ENCODE measurements at places on chromosomes 4 and X.
A peak's percentile ranks its signal among the peaks of the same experiment; 100 is the strongest.

DNA sequence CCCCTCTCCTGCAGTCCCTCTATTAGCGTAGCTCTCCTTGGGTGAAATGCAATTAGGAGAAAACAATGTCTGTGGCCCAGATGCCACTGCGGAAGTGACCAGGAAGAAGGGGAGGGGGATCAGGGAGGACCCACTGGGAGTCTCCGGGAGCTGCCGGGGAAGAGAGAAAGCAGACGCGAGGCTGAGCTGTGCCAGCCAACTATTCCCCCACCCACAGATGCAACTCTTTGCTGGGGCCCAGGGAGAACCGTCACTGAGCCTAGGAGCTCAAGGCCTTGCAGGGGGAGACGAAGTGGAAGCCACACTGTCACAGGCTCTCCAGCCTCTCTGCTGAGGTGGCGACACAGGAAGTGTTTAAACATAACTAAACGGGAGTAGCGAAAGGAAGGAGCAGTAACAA, 149.2 kb downstream of the BCOR start:
- DNase-seq = no peak

DNA sequence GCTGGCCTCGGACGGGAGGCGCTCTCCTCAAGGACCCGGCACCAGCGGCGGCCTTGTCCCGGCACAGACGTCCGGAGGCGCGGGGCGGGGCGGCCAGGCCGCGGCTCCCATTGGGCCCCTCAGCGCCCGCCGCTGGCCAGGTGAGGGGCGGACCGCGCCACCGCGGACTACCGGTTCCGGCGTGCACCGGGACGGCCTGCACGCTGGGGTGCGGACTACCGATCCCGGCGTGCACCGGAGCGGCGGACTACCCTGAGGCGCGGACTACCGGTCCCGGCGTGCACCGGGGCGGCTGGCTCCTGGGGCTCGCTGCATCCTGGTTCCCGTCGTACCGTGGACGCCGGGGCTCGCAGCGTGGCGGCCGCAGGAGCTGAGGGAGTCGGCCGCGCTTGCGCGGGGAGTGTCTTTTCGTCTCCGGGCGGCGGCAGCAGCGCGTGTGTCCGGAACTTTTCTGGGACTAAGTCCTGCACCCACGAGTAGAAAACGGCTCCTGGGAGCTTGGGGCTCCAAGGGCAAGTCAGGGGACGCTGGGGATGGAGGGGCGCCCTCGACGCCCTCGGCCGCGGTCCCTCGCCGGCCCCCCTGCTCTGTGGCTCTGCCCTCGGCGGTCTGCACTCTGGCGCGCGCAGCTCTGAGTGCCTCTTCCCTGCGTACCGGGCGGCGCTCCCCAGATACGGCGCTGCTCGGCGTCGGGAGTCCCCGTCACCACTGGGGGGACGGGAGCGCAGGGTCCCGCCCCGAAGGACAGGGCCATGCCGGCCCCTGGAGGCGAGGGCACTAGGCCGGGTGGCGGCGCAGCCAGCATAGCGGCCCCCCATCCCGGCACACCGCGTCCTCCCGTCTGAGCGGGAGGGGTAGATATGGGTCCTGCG, at the start of gene LETM1:
TSS of gene LETM1 (minus strand) at position 86 of the 872 bp plus-strand sequence. CDS start 206 bp downstream, outside the sequence.
- DNase-seq = peak; percentile 88

DNA sequence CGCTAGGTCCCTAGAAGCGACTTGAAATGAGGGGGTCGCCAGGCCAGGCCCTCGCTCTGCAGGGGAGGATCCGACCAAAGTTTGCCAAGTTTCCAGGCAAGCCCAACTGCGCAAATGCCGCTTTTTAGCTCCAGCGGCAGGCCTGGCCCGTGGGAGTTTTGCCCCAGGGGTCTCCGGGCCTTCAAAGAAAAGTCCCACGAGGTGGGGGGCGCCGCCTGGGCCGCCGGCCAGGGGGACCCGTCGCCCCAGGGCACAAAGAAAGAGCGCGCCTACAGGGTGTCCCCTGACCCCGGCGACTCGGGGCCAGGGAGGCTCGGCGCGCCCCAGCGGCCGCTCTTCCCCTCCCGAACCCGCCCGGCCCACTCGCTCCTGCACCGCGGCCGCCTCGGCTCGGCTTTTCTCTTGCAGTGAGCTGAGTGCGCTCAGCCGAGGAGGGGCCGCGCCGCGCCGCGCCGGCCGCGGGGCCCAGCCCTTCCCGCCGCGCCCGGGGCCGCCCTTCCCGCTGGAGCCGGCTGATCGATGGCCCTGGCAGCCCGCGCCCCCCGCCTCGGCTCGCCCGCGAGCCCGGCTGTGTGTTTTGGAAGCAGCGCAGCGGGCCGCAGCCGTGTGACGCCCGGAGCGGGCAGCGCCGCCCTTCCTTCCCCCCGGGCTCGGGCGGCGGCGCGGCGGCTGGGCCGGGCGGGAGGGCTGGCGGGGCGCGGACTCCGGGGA, 754 bp upstream of the KLF3 start:
- no peak for DNase-seq

- DNase-seq = no peak
Observed at GRCh38 chr4:148091896-148092295, 350.3 kb downstream of the NR3C2 start.

GRCh38 chr4:155889031-155889793, 14.3 kb upstream of the TDO2 start:
- DNase-seq = no peak

DNA sequence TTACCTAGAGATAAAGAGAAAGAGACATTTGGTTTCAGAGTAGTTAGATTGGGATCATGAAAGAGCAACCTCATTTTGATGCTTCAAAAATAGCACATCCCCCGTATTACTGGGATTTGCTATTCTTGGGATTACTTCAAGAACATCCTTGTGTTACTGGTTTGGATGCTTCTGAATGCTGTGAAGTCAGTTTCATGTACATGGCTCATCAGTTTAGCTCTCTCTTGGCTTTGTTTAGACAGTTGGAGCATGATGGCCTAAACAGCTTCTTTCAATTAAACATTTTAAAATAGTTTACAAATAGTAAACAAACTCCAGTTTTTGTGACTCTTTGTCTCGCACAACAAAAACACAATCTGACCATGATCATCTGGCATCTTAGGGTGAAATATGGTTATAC, 23.9 kb downstream of the HTT start:
- no peak for DNase-seq

- DNase-seq = no peak
Observed at GRCh38 chrX:130378024-130378669, 7.3 kb downstream of the GPR119 start.

GRCh38 chr4:56840559-56840958, 19.1 kb upstream of the SPINK2 start:
- DNase-seq = no peak

GRCh38 chr4:41067369-41067768, 147.0 kb downstream of the APBB2 start:
- DNase-seq = no peak

DNA sequence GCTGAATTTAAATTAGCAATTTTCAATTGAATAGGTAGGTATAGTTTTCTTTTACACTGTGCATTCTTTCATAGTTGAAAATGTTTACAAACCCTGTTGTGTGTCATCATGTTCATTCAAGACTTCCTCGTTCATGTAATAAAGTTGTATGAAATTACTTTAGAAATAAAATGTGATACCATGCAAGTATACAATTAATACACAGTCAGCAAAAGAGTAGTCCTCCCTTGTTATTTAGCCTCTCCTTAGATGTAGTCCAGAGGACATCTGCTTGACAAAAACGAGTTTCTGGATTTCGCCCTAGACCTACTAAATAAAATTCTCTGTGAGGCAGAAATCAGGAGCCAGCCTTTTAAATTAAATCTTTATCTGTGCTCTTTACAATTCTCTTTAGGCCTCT, 231.6 kb downstream of the CXXC4 start:
- DNase-seq = no peak

- no peak for DNase-seq
Observed at GRCh38 chrX:3177851-3178250, 136.6 kb downstream of the ARSF start.

DNA sequence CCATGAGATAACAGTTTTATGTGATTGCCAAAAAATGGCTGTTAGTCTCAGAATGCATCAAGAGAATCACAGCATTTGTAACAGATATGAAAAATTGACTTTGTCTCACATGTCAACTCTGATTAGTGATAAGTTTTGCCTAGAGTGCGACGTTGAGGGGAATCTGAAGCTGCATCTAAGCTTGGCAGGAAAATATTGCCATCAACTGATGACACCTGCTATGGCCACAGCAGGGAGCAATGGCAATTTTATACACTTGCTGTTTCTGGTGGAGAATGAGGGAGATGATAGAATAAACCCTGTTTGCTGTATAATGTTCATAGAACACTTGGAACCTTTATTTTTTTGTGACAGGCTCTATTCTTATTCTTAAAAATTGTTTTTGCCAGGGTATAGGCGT, 205.4 kb upstream of the GNPDA2 start:
- DNase-seq = no peak

DNA sequence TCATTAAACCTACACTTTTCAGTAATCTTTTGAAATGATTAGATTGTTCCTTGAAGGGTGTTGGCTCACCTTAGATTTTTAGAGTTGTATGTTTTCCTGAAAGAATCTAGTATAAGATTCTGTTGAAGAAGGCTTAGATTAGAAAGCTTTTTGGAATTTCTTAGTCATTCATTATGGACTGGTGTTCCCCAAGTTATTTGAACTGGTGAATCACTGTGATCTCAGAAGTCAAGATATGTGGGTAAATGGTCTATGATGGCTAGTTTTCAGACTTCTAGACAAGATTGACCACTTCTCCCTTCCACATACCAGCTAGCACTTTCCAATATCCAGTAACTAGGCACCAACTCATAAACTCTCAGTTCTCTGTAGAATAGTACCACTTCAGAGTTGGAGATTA, 138.1 kb downstream of the KDM6A start:
- no peak for DNase-seq

DNA sequence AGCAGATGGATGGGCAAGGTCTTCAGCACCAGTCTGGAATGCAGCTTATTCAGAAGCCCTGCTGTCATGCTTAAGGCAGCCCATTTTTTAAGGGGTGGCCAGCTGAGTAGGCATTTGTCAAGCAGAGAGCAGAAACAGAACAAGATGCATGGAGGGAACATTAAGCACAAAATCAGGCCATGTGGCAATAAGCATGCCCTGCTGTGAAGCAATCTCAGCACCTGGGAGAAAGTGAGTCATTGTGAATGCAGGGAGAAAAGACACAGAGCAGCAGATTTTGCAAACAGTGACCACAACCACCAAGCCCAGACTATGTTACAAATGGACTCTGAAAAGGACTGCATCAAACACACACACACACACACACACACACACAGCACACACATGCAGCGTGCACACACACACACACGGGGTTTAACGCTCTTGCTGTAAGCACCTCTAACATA, 94.1 kb upstream of the GALNT7 start:
- peak; percentile 60 for DNase-seq

- no peak for DNase-seq
Observed at GRCh38 chr4:156754832-156755570, 216.6 kb downstream of the PDGFC start.

GRCh38 chr4:54719378-54719777, 61.6 kb downstream of the KIT start:
- DNase-seq = no peak

- no peak for DNase-seq
Observed at GRCh38 chr4:128700659-128701350, 108.7 kb upstream of the JADE1 start.

DNA sequence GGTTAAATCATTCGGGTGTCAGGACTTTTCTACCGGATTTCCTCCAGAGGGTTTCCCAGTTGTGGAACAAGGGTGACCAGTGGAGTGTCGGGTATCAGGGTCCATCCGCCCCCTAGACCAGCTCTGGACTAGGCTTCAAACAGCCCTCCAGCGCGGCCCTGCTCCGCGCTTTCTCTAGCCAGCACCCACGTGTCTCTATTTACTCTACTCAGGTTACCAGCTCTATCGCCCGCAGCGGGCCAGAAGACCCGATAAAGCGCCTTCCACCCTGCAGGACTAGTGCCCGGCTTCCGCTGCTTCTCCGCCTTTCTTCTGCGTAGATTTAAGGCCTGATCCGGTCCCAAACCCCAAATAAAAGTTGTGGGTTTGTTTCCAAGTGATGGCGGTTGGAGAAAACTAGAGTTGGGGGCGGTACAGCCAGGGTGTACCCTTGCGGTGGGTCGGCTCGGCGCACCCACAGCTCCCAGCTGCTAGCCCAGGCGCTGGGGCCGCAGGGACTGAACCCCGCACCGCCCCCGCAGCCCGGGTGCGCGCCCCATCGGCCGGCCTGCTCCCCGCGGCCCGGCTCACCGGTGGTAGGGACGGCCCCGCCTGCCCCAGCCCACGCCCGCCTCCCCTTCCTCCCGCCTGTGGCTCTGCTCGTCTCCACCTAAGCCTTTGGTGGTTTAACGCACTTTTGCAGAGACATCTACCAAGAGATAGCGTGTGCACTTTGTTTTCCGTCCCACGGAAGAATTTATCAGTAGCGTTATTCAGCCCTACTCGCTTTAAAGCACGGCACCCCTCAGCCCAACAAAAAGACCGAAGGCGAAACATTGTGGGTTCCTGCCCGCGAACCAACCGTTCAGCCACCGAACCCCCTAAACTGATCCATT, 2.1 kb downstream of the LEF1 start:
- DNase-seq = peak; percentile 2

- no peak for DNase-seq
Observed at GRCh38 chrX:44299177-44299576, 44.3 kb downstream of the EFHC2 start.

- no peak for DNase-seq
Observed at GRCh38 chr4:174156239-174156826, 127.1 kb downstream of the FBXO8 start.

DNA sequence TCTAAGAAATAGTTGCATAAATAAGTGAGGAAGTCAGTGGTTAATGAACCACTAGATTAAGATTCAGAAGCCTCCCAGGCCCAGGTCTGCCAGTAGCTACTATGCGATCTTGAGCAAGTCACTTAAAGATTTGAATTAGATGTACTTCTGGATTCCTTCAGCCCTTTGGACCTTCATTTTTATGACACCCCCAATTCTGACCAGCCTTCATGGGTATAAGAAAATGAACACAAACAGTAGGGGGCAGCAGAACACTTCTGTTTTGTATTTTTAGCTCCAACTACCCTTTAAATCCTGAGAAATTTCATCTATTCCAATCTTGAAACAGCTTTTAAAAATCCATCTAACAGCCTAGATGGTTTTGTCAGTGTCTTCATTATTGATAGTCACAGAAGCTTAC, 19.0 kb downstream of the TMEM47 start:
- no peak for DNase-seq

GRCh38 chr4:74635074-74635473, 159.2 kb downstream of the BTC start:
- DNase-seq = no peak

DNA sequence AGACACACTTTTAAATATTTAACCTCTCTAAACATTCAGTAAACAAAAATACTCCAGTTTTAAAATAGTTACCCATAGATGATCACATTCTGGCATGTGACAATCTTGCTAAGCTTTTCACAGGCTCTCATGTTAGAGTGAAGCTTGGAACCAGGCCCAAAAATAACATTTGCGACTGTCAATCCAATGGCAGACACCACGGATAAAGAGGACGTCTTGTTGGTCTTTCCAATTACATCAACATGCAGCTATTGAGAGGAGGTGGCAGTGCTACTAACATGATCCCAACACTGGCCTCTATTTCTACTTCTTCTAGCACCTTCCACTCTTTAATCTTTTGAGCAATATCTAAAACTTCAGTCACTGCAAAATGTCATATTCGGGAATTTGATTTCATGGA, 970.8 kb upstream of the TENM3 start:
- DNase-seq = no peak

Measured in T1000 (cell line).